ENCODE measurements at places on chromosomes 11 and 22. TPM values are rescaled to one million over a fixed set of nuclear protein-coding genes. Genes with fewer than 3 reads are reported as not detected.

DNA sequence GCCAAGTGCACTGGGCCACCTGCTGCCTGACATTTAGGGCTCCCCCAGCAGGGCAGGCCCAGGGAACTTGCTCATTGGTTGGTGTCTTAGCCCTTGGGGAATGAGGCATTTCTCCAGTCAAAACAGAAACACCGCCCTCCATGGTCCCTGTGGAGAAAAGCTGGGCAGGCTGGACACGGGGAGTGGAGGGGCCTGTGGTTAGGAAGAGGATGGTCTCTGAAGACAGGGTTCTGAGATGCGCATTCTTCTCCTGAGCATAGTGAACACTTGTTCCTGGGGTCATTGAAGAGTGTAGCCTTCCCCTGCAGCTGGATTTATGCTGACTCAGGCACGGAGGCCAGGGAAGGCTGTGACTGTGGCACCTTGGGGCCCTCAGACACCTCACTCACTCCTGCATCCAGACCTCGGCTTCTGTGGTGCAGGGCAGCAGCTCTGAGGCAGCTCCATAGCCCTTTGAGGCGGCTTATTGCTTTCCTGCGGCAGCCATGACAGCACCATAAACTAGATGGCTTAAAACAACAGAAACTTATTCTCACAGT lies 8.2 kb downstream of the TSPAN18 start:
- DNase-seq: no peak

DNA sequence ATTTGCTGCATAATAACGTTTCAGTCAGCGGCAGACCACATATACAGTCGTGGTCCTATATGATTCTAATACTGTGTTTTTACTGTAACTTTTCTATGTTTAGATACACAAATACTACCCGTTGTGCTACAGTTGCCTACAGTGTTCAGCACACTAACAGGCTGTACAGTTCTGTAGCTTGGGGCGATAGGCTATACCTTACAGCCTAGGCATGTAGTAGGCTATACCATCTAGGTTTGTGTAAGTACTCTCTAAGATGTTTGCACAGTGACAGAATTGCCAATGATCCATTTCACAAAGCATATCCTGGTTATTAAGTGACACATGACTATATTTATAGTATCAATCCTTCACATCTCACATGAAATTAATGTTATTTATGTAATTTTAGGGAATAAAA lies 78.2 kb downstream of the YAP1 start:
- no peak for DNase-seq

DNA sequence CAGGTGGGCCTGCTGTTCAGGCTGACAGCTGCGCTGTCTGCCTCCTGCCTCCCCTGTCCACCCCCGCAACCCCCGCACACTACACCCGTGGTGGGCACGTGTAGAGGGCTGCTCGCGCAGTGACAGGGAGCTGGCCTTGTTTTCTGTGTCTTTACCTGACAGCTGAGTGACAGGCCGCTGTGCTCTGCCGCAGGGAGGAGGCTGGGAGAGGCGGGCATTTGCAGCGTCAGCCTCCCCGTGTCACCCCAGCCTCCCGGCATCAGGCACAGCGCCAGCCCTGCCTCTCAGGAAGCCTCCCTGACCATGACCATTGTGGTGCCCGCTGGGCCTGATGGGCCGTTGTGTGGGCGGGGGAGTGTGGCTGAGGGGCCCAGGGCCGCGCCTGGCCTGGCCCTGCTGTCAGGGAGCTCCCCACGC lies 32.0 kb upstream of the RELT start:
- no peak for DNase-seq

DNA sequence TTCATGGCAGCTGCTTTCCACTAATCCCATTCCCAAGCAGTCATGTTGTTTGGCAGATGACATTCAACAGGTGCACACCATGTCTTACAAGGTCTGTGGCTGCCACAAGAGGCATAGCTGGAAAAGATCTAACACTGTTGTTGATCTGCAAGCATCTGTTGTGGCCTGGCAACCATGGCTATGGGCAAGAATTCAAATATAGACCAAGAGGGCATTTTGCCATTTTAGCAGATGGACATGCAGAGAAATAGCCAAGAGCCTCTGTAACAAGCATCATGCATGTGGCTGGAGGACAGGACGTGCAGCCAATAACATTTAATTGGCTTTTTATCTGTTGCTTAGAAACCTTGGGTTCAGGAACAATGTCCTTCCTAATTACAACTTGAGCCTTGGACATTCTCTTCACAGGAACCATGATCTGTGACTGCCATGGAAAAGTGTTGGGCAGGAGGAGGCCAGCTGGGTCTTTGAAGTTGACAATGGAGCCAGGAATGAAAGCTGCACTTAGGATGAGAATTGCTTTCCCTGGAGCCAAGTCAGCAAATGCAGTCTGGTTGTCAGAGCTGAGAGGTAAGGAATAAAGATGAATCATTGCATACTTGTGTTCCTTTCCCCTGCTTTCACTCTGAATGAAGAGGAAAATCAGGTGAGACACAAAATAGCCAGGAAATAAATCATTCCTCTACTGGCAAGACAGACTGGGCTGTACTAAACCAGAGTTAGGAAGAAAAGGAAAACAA lies 113.6 kb upstream of the ANO5 start:
- no peak for DNase-seq

Gene FAT3
- not detected for total RNA-seq

Data from activated naive CD8-positive, alpha-beta T cell treated with anti-CD3 and anti-CD28 coated beads for 36 hours (primary cell).